ENCODE measurements at places on chromosomes 4 and X.

DNA sequence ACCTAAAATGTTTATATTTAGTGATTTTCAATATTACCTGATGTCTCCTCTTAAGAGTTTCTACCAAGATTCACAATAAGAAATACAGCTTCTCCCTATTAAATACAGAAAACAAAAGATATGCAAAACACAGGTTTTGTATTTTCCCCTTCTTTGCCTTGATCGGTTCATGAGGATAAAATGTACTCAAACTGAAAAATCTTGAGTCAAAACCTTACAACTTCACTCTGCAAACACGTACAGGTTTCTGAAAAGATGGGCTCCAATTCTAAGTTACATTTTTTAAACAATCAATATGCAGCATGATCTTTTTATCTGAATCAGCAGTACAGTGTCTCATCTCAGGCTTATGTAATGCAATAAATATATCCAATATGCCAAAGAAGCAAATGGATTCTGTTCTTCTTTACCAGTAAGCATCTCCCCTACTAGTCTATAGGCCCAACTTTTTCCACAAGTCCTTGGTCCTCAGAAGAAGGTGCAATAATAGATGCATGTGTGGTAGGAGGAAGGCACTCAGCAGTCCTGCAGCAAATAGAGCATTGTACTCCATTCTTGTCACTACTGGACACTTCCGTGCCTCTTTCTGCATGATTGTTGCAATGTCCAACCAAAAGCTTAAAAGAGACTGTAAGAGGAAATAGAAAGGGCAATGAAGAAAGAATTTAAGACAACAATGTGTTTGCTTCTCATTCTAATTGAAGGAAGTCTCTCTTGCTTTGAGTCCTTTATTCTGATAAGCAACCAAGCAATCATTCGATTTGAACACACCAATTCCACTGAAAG lies 3.2 kb downstream of the MAPK10 start:
- DNase-seq: no peak

- DNase-seq: no peak
These were observed 33.5 kb upstream of the ITM2A start for GRCh38 chrX:79400623-79401022.

GRCh38 chrX:40573763-40574162 lies 7.0 kb upstream of the ATP6AP2 start:
- peak; percentile 28 for DNase-seq

GRCh38 chrX:2434270-2435163 lies 66.3 kb downstream of the DHRSX start:
- DNase-seq: no peak

DNA sequence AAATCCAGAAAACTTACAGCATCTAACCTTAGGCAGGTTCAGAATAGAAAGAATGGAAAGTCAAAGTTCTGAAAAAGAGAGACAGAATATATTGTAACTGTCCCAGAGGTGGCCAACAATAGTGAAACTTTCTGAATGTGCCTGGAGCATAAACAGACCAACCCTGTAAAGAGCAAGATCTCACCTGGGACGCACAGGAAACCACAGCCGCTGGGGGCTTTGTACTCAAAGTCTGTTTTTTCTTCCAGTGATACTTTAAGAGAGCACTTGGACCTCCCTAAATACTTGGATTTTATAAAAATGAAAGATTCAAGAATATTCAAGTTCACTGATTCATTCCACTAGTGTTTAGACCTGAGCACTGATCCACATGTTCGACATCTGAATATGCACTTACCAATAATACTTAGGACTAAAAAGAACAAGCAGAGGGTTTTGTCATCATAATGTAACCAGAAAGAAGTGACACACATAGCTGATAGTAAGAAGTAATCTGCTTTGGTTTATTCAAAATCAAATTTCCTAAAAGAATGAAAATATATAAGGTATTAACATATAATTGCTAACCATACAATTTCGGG lies 35.3 kb downstream of the ARAP2 start:
- DNase-seq: no peak

- no peak for DNase-seq
These were observed 136.1 kb upstream of the MAP9 start for GRCh38 chr4:155512817-155513216.

DNA sequence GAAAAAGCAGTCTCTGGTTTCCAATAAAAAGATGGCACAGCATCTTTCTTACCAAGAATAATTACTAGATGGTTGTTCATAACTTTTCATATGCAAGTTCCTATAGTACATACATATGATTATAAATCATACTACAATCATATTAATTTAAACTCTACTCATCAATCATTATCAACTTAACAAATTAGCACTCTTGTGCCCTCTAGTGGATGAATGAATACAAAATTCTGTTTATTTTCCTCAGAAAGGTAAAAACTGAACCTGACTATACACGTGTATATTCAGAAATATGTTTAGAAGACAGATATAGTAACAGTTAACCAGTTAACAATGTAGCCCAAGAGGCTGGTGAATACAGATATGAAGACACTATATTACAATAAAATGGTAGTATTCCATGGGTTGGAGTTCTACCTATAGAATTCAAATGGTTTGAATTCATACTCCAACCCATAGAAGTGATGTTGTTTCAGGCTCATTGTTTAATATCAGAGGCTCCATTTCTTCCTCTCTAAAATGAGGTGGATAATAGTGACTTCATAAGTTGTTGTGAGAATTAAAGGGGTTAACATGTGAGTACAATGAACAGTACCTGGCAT lies 100.0 kb downstream of the ADAMTS3 start:
- DNase-seq: peak; percentile 31

- no peak for DNase-seq
These were observed 8.6 kb downstream of the ATP2B3 start for GRCh38 chrX:153526042-153526441.

GRCh38 chr4:13543032-13543838 lies 1.1 kb downstream of the NKX3-2 start:
- DNase-seq: no peak

DNA sequence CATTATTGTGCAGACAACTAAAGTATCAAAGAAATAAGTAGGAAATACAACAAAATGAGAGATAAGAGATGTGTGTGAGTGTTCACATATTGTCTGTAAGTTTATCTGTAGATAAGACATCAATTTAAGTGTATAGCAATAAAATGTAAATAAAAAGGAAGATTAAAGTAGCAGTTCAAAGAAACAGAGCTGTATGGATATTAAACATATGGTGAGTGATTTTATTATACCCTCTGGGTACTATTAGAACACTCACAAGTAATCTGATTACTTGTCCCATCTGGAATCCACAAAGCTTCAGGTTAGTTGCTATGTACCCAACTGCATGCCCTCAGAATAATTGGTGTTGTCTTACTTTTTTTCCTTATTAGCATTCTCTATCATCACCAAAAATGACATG lies 747.9 kb upstream of the ADGRL3 start:
- no peak for DNase-seq

GRCh38 chr4:30094887-30095286 lies 625.3 kb upstream of the PCDH7 start:
- DNase-seq: peak; percentile 74

DNA sequence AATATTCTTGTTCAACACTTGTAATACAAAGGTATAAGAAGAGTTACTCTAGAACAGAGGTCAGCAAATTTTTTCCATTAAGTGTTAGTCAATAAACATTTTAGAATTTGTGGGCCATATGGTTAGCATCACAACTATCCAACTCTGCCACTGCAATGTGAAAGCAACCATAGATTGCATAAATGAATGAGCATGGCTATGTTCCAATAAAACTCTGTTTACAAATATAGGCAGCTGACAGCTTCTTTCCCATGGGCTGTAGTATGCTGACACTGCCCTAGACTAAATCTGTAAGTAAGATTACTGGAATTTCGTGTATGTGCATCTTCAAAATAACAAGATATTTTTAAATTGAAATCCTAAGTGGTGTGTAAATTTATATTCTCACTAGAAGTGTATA lies 73.7 kb downstream of the GABRA2 start:
- no peak for DNase-seq

DNA sequence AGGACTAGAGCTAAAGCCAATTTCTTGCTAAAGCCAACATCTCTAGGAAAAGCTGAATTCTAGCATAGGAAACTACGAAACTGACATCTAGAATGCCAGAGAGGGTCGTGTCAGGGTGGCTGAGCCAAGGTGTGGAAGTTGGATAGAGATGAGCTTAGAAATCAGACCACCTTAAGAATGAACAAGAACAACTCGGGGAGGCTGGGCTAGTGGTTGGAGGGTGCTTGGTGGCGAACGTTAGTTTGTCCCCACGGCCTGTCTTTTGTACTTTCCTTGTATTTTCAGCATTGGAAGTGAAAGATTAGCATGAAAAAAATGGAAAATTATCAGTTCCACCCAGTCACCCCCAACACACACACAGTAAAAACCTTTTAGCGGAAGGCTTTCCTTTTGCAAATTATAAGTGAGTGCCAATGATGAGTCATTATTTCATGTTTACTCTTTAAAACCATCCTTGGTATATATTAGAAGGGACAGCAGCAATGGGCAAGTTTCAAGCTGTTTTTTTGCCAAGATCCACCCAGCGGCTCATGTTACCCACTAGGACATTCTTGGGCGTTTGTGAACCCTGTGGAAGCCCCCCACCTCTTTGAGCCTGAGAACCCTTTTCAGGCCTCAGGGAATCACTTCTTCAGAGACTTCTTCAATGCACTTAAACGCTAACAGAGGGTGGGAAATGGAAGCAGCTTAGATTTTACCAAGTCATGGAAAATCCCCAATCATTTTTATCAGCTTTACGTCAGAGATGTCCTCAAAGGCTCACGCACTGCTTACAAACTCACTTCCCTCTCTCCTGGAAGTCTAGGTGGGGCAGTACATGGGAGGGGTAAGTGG lies 4.9 kb upstream of the PPEF1 start:
- DNase-seq: peak; percentile 75
